ENCODE measurements at places on chromosomes 7 and 10. TPM values are rescaled to one million over a fixed set of nuclear protein-coding genes. Genes with fewer than 3 reads are reported as not detected.

Gene TAF6
- 70.4 TPM for total RNA-seq

Gene NRP1
- total RNA-seq = 0.55 TPM

Gene ENO4
- total RNA-seq = not detected

DNA sequence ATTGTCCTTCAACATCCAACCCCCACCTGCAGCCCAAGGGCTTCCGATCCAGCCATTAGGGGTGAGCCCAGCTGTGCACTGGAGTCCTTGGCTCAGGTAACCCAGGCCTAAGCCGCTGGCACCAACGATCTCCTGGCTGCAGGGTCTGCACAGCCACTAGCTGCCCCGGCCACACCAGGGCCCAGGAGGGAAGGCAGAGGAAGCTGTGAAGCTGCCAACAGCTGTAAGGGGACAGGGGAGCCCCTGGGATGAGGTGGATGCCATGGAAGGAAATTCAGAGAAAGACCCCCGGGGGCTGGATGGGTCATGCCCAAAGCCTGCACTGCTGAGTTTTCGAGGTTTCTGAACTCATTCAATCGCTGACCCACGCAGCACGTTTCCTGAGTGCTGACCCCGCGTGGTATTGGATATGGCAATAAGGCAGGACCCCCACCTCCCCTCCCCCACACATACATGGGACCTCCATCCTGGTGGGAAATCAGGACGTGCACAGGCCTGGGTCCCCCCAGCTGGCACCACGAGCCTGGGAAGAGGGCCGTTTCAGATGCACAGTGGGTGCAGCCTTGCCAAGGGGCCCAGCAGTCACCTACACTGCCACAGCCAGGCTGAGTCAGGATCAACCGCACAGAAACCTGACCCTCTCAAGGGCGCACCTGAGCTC, 170.3 kb downstream of the DIP2C start:
- DNase-seq = no peak
- no peaks in the 10 kb centered on the region for H3K36me3 ChIP-seq
- no peak overlapping the region for H3K27ac ChIP-seq
- H3K27me3 ChIP-seq = peaks cover 14% of the 10 kb centered on the region
- H3K4me1 ChIP-seq = no peaks in the 10 kb centered on the region
- H3K4me3 ChIP-seq = no peak overlapping the region

- H3K27ac ChIP-seq = no peak overlapping the region
- H3K27me3 ChIP-seq = peaks cover 15% of the 10 kb centered on the region
- no peaks in the 10 kb centered on the region for H3K36me3 ChIP-seq
- H3K4me3 ChIP-seq = no peak overlapping the region
Measured at GRCh38 chr7:25187932-25188331, 40.4 kb downstream of the NPVF start.

DNA sequence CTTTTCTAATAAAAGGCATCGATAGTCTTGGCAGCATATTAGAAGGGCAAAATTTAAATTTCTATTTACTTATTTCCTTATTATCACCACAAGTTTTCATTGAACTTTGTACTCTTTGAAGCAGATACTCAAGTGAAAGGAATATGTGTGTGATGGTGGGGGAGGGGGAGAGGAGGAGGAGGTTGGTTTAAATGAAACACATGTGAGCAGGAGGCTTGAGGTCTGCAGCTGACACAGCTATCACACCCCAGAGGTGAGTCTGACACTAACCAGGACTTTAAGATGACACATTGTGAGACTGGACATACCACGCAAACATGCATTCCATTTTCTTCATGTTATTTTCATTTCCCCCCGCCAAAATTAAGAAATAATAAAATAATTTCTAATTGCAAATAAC, 63.3 kb downstream of the CTTNBP2 start:
- DNase-seq = no peak
- H3K4me3 ChIP-seq = no peak overlapping the region
- no peaks in the 10 kb centered on the region for H3K4me1 ChIP-seq
- no peak overlapping the region for H3K27ac ChIP-seq
- H3K27me3 ChIP-seq = no peaks in the 10 kb centered on the region

DNA sequence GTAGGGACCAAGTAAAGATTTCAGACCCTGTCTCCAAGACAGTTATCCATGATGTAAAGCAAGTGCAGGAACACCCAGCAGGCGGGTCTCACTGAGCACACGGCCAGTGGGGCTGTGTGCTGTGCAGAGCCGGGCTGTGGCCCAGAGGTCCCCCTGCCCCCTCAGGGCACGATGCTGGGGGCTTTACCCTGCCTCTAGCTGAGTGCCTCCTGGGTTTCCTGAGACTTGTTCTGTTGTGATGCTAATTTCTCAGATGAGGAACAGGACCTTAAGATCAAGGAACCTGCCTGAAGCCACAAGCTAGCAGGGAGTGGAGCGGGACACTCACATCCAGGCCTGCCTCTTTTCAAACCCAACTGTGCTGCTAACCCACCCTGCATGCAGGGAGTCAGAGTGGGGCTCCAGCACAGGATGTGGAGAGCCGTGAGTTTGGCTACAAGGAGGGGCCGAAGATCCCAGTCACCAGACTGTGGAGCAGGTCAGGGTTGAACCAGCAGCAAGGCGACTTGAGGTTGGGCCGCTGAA, 76.1 kb upstream of the LYZL2 start:
- no peaks in the 10 kb centered on the region for H3K27me3 ChIP-seq
- H3K36me3 ChIP-seq = peaks cover 26% of the 10 kb centered on the region
- peak; percentile 70 for DNase-seq

DNA sequence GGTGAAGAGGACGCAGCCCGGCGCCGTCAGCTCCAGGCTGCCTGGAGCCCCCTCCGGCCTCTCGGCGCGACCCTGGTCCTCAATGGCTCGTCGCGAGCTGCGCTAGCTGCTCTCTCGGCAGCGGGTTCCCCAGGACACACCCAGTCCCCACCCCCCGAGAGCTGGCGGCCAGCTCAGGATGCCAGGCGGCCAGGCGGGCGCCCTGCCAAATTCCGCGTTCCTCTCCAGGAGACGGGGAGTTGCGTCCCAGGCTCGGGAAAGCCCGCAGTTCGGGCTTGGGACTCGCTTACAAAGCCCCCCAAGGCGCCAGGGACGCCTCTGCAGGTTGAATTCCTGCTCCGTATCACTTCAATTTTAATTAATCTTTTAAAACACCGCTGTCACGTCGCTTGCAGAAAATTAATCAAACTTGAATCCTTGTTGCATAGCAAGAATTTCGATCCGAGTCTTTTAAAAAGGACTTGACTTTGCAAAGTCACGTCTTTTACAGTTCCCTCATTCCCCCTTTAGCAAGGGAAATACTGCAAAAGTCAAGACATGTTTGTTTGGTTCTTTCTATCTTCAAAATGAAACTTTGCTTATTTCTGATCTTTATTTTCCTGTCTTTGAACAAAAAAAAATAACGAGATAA, 28.2 kb downstream of the SKIDA1 start:
- H3K27me3 ChIP-seq = peaks cover 82% of the 10 kb centered on the region
- H3K4me1 ChIP-seq = peaks cover 24% of the 10 kb centered on the region

- peaks cover 25% of the 10 kb centered on the region for H3K27me3 ChIP-seq
- no peaks in the 10 kb centered on the region for H3K36me3 ChIP-seq
- no peak for DNase-seq
- H3K4me1 ChIP-seq = peaks cover 4% of the 10 kb centered on the region
Measured at GRCh38 chr10:685613-686012, 3.9 kb downstream of the DIP2C start.

- H3K4me1 ChIP-seq = peaks cover 21% of the 10 kb centered on the region
- no peak overlapping the region for H3K4me3 ChIP-seq
- H3K36me3 ChIP-seq = no peaks in the 10 kb centered on the region
Measured at GRCh38 chr7:88095-88926, 104.1 kb upstream of the FAM20C start.

Data from activated CD8-positive, alpha-beta memory T cell treated with anti-CD3 and anti-CD28 coated beads, Interleukin-2, amount 10 ng/mL, durations not matched to agents 7 days and 5 days (primary cell).